ENCODE measurements at places on chromosomes 4 and X.

DNA sequence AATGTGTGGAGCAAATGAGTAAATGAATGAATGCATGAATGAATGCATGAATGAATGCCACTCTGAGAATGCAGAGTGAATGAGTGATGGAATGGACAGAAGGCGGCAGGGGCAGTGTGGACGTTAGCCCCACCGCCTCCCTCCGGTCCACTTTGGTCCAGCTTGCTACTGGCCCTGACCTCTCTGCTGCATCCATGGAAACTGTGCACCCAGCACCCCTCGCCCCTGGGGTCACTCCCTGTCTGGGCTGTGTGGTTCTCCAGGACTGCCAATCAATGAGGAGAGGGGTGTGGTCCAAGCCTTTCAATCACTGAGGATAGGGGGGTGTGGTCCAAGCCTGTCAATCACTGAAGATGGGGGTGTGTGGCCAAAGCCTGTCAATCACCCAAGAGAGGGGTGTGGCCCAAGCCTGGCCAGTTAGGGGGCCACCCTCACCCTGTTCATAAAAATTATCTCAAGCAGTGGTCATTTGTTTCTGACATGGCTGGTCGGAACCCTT, 39.2 kb upstream of the ASMTL start:
- DNase-seq = no peak

GRCh38 chr4:184156163-184156920, 61.3 kb downstream of the ENPP6 start:
- no peak for DNase-seq

GRCh38 chrX:85024044-85024443, 20.4 kb downstream of the APOOL start:
- DNase-seq = no peak

- no peak for DNase-seq
Observed at GRCh38 chr4:79232540-79232939, 93.3 kb downstream of the NAA11 start.

DNA sequence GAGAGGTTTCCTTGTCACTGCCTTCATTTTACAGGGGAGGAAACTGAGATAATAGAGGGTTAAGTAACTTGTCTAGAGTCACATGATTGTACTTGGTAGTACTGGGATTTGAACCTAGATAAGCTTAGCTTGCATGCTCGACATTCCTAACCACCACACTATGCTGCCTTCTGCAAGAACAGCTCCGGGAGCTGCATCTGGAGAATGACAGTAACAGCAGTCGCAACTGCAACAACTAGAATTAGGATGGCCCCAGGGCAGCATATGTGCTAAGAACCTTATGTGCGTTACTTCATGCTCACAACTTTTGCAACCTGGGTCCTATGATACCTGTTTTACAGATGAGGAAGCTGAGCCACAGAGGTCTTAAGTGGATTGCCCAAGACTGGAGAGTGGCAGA, 89.5 kb upstream of the LCORL start:
- no peak for DNase-seq

DNA sequence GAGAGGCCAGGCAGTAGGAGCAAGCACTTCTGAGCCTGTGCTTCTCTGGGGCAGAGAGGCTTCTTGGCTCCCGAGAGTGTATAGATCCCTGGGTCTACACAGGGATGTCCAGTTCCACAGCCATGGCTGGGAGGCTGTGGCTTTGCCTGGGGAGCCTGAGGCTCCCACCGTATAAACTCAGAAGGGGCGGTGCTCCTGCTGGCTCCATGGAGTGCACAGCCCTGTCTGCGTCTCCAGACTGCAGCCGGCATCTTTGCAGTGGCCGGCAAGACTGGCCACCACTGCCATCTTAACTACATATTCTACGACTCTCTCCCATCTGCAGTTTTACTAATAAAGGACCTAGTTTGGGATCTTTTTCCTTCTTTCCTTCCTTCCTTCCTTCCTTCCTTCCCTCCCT, 1253.8 kb downstream of the C4orf33 start:
- DNase-seq = no peak

- DNase-seq = peak; percentile 28
Observed at GRCh38 chrX:48648336-48648751, 35.3 kb upstream of the WAS start.

Data from NCI-H1092 (cell line).